ENCODE measurements at places on chromosomes 5 and 9.

GRCh38 chr9:36770025-36770424 is 197.3 kb downstream of the MELK start:
- DNase-seq, result no peak

- no peak for DNase-seq
Measured at GRCh38 chr5:155097995-155098394, 84.4 kb downstream of the KIF4B start.

DNA sequence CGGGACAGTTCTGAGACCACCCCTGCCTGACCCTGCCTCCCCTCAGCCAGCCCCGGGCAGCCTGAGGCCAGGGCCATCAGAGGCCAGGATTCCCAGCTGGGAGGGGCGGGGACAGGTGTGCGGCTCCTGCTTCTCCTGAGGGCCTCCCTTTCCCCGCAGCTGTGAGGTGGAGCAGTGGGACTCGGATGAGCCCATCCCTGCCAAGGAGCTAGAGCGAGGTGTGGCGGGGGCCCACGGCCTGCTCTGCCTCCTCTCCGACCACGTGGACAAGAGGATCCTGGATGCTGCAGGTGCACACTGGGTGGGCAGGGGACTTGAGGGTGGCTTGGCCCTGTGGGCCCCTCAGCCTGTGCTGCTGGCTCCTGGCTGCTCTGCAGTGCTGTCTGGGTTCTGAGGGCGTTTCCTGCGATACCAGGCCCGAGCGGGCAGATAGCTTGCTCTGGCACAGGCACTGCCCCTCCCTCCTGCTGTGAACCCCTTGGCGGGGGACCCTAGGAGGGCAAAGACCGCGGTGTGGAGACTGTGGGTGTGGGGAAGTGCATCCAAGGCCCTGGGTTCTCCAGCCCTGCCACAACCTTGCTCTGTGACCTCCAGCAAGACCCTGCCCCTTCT is 2.3 kb downstream of the GRHPR start:
- DNase-seq, result no peak

GRCh38 chr9:111598733-111599091 is 735 bp downstream of the PTGR1 start:
- no peak for DNase-seq

DNA sequence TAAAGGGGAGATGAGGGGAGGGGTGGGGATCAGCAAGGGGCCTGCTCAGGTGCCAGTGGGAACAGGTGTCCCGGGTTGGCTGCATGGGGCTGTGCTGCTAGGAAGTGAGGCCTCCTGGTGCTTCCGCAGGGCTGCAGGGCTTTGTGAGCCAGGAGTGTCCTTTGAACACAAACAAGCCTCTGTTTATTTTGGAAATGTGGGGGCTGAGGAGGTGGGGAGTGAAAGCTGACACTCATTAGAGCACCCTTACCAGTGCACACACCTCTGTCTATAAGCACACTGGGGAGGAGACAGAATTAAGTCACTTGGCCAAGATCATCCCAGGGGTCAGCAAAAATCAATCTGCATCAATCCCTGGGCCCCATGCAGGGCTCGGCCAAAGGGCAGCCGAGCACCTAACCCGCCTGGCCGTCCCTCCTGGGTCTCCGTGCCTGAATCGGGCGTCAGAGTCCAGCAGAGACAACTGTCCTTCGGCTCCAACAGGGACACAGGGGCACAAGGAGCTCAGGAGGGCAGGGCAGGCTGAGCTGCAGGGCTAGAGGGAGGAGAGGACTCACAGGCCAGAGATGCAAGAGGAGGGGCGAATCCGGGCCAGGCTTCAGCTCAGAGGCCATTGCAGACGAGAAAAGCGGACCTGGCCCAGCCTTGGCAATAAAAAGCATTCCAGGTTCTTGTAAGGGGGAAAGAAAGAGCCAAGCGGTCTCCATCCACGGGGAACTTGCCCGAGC is 99.8 kb downstream of the VAV2 start:
- DNase-seq, result no peak

- no peak for DNase-seq
Measured at GRCh38 chr9:94568250-94568889, 13.5 kb downstream of the PCAT7 start.

GRCh38 chr5:22473886-22474285 is 379.3 kb downstream of the CDH12 start:
- DNase-seq, result no peak

GRCh38 chr9:16864649-16865434 is 5.6 kb downstream of the BNC2 start:
- no peak for DNase-seq

GRCh38 chr5:39720136-39720535 is 295.4 kb upstream of the DAB2 start:
- no peak for DNase-seq

DNA sequence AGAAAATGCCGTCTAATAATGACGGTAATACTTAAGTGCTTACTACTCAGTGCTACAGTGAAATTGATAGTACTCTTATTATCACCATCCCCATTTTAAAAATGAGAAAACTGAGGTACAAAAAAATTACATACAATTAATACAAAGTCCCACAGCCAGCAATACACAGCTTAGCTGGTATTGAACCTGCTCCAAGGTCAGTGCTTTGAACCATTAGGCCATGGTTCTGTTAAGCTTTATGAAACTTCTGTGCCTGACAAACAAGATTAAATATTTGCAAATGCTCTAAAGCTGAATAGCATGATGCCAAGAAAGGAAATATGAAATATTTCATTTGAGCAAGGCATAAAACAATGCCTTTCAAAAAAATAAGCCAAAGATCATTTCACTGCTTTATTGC is 357.2 kb downstream of the ARRDC3 start:
- DNase-seq, result no peak

- DNase-seq, result no peak
Measured at GRCh38 chr5:95861221-95861863, 38.8 kb upstream of the GLRX start.

DNA sequence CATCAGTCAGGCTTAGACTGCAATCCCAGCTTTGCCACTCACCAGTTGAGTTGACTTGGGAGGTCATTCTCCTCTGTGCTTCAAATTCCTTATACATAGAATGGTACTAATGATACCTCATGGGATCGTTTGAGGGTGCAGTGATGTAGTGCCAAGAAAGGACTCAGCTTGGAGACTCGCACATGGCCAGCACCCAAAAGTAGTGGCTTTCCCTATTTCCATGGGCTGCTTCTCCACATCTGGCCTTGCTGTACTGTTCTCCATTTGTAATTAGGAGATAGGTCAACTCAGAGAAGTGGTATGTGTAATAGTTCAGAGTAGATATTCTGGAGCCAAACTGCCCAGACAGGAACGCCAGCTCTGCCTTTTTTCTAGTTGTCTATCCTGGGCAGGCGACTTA is 5.5 kb downstream of the CCL19 start:
- DNase-seq, result no peak

DNA sequence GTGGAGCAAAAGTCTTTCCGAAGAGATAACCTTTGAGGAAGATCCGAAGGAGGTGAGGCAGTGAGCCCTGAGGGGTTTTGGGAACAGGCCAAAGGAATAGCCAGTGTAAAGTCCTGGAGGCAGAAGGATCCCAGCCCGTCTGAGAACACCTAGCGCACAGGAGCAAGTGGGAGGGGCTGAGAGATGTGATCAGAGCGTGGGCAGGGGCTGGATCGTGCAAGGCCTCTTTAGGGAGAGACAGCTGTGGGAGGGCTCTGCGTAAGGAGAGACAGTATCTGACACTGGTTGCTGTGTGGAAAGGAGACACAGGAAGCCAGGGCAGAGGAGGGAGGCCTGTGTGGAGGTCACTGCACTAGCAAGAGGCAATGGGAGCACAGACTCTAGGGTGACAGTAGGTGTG is 68.2 kb downstream of the BARX1 start:
- no peak for DNase-seq

GRCh38 chr5:157549954-157550549 is 25.5 kb downstream of the ADAM19 start:
- no peak for DNase-seq

- DNase-seq, result no peak
Measured at GRCh38 chr5:85132269-85132668, 747.6 kb upstream of the EDIL3 start.

- DNase-seq, result no peak
Measured at GRCh38 chr5:80780761-80781285, 126.0 kb upstream of the DHFR start.

GRCh38 chr5:97056263-97056662 is 86.1 kb downstream of the LIX1 start:
- no peak for DNase-seq

DNA sequence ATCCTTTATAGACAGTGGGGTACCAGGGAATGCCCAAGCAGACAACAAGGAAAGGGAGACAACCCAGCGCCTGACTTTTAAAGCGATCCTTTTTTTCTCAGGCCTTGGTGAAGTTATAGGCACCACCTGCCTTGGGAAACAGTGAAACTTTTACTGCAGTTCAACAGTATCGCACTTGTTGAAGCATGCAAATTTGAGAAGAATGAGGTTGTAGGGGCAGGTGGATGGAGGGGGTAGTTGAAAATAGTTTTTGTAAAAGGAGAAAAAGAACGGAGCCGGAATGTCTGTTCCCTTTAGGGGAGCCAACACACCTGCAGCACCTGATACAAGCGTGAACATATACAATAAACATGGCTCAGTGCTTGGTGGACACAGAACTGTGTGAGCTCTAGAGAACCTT is 190.2 kb upstream of the NR3C1 start:
- DNase-seq, result no peak

DNA sequence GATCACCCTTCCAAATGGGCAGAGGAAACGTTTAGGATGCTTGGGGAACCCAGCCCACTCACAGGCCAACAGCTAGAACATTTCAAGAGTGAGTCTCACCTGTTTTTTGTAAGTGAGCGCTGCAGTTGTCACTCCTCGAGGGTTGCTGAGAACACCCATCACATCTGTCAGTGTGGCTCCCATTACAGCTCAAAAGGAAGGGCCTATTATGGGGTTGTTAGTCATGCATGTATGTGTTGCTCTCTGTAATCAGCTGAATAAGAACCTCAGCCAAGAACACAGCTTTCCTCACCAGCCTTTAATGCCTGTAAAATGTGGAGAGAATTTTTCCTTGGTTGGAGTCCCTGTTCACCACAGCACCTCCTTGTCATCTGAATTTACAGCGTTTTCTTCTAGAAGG is 196.3 kb upstream of the KLF4 start:
- no peak for DNase-seq
